ENCODE measurements at places on chromosomes 1 and 21.

- no peak for DNase-seq
Observed at GRCh38 chr1:66276218-66276617, 257.7 kb upstream of the SGIP1 start.

DNA sequence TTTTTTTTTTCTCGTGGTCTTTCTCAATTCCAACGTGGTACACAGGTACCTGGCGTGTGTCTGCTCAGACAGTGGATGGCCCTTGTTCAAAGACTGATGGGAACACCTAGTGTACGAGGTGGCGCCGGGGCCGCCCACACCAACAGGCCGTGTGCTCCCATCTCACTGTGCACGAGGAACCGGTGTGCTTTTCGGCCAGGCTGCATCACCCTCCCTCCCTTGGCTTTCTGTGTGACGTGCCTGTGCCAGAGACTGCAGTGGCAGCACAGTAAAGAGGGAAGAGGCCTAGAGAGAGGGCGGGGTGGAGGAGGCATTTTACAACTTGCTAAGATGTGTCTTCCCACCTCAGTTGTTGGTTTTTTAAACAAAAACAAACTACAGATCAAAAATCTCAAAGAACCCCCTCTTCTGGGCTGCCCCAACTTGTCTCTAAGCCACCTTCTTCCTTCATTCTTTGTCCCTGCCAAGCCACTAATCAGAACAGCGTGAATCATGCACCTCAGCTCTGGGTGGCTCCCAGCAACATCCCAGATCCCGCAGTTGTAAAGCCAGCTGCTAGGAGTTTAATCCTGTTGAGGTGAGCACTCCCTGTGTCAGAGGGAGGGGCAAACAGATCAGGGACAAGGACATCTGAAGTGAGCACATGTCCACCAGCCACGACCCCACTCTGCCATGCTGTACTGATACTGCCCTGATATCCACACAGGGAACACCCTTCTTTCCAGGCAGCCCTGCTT, 20.7 kb downstream of the IRF2BP2 start:
- DNase-seq: no peak

- DNase-seq: no peak
Observed at GRCh38 chr1:227190321-227190720, 128.0 kb downstream of the CDC42BPA start.

GRCh38 chr1:232983817-232984567, 33.6 kb downstream of the NTPCR start:
- DNase-seq: no peak

DNA sequence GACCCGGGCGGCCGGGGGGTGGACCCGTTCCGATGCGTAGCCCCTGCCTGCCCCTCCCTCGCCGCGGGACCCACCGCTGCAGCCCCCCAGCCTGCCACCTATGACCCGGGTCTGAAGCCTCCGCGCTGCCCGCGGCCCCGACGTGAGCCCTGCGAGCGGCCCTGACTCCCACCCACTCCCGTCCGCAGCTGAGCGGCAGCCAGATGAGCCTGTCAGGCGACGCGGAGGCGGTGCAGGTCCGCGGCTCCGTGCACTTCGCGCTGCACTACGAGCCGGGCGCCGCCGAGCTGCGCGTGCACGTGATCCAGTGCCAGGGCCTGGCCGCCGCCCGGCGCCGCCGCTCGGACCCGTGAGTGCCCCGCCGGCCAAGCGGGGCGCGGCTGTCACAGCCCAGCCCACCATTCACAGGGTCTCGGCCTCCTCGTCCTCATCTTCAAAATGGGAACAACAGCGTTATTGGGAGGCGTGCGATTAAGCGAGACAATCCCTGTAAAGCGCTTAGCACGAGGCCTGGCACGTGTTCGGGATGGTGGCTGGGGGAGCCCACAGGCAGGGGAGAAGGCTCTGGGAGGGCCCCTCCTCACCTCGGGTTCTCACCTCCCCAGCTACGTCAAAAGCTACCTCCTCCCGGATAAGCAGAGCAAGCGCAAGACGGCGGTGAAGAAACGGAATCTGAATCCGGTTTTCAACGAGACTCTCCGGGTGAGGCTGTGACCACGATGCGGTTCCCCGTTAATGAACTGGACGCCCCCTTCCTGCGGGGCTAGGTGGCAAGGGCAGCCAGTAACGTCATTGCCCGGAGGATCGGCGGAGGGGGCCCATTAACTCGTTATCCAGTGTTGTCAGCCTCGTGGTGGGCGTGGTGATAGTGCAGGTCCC, 8.2 kb downstream of the SYTL1 start:
- no peak for DNase-seq

DNA sequence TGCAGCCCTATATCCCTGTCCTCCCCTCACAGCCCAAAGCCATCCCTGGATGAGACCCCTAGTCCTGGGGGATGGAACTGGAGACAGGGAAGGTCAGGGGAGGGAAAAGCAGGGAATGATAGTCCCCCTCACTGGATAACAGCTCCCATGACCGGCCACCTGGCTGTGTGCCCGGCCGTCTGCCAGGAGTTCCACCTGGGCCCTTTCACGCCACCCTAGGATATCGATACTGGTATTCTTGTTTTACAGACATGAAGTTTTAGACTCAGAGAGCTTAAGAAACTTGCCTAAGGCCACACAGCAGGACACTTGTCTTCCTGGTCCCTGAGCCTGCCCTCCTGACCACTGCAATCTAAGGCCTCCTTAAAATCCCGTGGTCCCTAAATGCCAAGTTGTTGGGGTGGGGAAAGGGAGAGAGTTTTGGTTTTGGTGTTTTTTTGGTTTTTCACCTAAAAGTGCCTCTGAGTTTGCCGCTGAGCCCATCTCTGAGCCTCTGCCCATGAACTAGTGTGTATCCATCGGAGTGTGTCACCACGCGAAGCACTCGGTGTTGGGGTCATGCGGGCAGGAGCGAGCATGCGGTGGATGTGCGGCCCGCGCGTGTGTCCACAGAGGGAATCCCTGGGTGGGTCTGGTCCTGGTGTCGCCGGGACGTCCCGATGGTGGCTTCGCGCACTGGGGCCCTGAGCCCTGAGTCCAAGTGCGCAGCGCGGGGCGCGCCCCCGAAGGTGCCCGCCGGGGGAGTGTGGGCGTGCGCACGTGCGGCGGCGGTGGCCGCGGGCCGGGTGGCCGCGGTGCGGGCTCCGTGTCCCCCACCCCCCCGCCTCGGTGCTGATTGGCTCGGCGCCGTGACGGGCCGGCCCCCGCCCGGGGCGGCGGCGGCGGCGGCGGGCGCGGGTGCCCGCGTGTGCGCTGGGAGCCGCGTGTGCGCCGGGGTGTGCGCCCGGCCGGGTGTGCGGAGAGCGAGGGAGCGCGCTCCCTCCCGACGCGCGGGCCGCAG, at the start of gene EPHA8:
TSS of gene EPHA8 (plus strand) at position 906 of the 1,000 bp plus-strand sequence. CDS start 147 bp downstream, outside the sequence.
- no peak for DNase-seq

DNA sequence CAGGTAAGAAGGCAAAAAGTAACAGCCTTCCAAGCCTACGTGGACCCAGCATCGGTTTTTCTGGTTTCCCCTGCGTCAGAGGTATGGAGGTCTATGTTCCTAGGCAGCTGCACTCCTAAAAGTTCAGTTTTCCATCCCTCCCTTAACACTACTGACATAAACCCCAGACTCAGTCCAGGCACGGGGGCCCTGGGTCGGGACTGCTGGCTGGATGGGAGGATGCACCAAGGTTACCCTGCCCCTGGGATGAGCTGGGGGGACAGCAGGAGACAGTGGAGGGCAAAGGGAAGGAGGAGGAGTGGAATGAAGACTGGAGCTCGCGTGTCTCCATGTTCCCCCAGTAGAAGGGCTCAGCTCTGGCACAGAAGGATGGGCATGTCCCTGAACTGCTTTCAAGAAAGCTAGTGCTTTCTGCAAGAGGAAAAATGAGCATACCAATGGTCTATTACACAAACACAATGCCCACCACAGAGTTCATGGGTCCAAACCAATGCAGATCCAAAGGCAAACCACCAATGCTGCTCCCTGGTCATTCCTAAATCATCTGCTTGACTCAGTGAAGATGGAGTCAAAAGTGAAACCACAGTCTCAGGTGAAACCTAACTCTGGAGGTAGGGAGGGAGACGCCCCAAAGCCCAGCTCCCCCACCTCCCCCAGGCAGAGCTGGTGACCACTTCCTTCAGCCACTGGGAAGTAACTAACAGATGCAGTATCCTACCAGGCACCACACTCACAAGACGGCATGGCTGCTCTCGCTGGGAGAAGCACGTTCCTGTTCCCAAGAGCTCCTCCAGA, 54.9 kb downstream of the CD46 start:
- DNase-seq: no peak

DNA sequence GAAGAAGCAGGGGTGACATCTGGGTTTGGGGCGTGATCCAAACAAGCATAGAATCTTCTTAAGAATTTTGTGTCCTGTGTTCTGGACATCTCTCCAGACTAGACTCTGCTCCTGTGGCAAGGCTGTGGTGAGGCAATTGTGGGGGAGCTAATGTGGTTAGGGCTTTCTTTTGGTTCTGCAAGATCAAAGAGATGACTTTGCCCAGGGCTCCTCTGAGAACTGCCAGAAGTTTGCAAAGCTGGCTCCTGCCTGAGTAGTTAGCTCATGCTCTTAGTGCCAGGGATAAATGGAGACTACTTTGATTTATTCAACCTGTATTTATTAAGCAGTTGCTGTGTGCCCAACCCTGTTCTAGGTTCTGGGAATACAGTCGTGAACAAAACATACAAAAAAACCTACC, 34.0 kb upstream of the CRNN start:
- no peak for DNase-seq

- peak; percentile 90 for DNase-seq
Observed at GRCh38 chr1:31152181-31152795, 86.8 kb upstream of the PUM1 start.

DNA sequence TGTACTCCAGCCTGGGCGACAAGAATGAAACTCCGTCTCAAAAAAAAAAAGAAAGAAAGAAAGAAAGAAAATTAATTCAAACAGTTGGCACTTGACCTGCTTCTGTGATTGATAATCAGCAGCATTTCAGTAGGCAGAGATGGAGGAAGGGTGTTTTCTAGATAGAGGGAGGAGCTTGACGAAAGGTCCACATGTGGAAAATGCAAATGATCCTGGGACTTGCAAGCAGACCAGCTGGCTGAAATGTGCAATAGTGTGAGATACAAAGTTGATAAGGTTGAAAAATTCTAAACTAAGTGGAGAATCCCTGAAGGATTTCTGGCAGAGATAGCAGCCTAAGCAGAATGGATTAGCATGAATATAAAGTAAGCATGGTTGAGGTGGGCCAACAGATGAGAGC, 4.2 kb downstream of the ELAPOR1 start:
- DNase-seq: no peak

DNA sequence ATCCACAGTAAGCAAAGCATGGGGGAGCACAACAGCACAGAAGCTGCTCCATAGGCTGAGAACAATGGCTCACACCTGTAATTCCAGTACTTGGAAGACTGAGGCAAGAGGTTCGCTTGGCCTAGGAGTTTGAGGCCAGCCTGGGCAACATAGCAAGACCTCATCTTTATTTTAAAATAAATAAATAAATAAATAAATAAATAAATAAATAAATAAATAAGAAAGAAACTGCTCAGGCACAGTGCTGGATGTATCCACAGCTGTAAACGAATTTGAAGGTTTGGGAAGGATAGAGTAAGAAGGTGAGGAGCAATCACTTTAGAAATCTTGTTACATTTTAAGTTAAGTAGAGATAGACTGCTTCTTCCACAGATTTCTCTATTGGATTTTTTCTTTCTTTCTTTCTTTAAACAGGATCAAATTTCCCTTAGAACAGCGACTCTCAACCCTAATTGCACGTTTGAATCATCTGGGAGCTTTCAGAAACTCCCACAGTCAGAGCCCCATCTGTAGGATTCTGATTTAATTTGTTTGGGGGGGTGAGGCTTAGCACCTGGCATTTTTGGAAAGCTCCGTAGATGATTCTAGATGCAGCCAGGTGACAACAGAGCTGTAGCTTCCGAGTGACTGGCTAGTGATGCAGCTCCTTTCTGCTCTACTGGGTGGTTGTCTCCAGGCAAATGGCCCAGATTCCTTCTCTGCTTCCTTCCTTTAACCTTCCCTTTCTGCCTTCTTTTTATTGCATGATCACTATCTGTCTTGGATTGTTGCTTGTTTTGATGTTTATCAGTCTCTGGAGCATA, 53.5 kb downstream of the S1PR1 start:
- no peak for DNase-seq

GRCh38 chr21:45463871-45464270, 58.9 kb downstream of the COL18A1 start:
- no peak for DNase-seq

DNA sequence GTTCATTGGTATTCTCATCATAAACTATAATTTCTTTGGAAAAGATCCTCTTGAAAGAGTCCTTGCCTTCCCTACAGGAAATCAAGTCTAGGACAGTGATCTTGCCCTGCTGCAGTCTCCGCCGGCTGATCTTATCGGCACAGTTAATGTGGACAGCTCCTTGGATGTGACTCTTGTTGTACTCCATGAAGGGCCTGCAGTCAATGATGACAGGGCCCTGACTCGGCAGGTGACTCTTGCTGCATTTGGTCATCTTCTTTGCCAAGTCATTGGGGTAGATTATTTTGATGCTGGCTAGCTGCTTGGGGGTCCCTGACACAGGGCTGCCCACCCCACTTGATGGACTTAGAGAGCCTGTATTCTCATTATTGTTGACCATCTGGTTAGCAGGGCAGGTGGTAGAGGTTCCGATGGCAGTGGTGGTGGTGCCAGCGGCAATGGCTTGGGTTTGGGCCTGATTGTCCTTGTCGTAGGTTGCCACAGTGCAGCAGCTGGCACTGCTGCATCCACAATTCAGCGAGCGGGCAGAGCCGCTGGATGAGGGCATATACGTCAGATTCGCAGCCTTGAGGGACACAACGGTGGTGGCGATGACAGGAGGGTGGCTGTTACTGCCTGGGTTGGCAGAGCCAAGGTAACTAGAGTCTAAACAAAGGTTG, 2.7 kb downstream of the DUSP10 start:
- no peak for DNase-seq

DNA sequence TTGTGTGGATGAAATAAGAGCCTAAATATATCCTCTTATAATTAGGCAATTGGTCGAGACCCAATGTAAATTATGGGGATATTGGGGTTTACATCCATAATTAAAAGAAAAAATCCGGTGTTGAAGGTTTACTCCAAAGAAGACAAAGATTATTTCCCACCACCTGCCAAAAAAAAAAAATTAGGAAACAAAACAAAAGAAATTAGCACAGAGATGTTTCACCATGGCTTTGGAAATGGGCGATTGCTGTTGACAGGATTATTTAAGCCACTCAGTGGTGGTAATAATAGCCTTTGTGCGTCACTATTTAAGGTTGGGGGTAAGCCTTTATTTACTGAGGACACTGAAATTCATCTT, 585 bp upstream of the GLRX2 start:
- no peak for DNase-seq

DNA sequence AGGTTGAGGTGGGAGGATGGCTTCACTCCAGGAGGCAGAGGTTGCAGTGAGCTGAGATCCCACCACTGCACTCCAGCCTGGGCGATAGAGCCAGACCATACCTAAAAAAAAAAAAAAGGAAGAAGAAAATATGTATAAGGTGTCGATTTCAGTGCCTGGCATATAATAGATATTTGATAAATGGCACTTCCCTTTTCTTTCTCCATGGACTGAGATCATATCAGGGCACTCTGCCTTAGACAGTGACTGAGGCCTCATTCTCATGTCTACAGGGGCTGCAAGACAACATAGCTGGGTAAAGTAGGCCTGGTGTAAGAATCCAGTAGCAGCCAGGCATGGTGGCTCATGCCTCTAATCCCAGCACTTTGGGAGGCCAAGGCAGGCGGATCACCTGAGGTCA, 21.2 kb downstream of the PCAT6 start:
- DNase-seq: no peak
